Natural killer cell treated with Interleukin-12 subunit alpha and Interleukin-12 subunit beta and Interleukin-15 and Interleukin-18, amount 100 ng/mL, for 72 hours (primary cell): ENCODE measurements at places on chromosomes 5 and 9. TPM values are rescaled to one million over a fixed set of nuclear protein-coding genes. Genes with fewer than 3 reads are reported as not detected.
A peak's percentile ranks its signal among the peaks of the same experiment; 100 is the strongest.

- peaks cover 13% of the 10 kb centered on the region for H3K4me1 ChIP-seq
- peak overlapping the region; percentile 86 for H3K4me3 ChIP-seq
- DNase-seq: no peak
Observed at GRCh38 chr5:81779125-81779915, 28.4 kb upstream of the SSBP2 start.

- peaks cover 23% of the 10 kb centered on the region for H3K4me1 ChIP-seq
- H3K27me3 ChIP-seq: peaks cover 35% of the 10 kb centered on the region
- H3K36me3 ChIP-seq: peaks cover 11% of the 10 kb centered on the region
Observed at GRCh38 chr9:117826837-117827236, 122.6 kb downstream of the TLR4 start.

GRCh38 chr5:134029156-134029555 lies 24.4 kb upstream of the VDAC1 start:
- H3K36me3 ChIP-seq: no peaks in the 10 kb centered on the region

- no peaks in the 10 kb centered on the region for H3K4me1 ChIP-seq
- H3K36me3 ChIP-seq: no peaks in the 10 kb centered on the region
- H3K4me3 ChIP-seq: no peak overlapping the region
- no peak for DNase-seq
- peaks cover 4% of the 10 kb centered on the region for H3K27me3 ChIP-seq
- H3K27ac ChIP-seq: no peak overlapping the region
Observed at GRCh38 chr5:36683821-36684434, 77.5 kb downstream of the SLC1A3 start.

DNA sequence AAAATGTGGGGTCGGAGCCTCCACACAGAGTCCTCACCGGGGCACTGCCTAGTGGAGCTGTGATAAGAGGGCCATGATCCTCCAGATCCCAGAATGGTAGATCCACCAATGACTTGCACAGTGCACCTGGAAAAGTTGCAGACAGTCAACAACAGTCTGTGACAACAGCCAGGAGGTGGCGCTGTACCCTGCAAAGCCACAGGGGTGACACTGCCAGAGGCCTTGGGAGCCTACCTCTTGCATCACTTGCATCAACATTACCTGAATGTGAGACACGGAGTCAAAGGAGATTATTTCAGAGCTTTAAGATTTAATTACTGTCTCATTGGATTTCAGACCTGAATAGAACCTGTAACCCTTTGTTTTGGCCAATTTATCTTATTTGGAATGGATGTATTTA lies 614.1 kb upstream of the CDH9 start:
- H3K4me3 ChIP-seq: no peak overlapping the region
- H3K27ac ChIP-seq: no peak overlapping the region
- H3K36me3 ChIP-seq: peaks cover 14% of the 10 kb centered on the region
- no peaks in the 10 kb centered on the region for H3K4me1 ChIP-seq
- no peak for DNase-seq

PCDHB2 gene
- total RNA-seq: not detected

GRXCR2 gene
- not detected for total RNA-seq

FOXD4L4 gene
- not detected for total RNA-seq

DNA sequence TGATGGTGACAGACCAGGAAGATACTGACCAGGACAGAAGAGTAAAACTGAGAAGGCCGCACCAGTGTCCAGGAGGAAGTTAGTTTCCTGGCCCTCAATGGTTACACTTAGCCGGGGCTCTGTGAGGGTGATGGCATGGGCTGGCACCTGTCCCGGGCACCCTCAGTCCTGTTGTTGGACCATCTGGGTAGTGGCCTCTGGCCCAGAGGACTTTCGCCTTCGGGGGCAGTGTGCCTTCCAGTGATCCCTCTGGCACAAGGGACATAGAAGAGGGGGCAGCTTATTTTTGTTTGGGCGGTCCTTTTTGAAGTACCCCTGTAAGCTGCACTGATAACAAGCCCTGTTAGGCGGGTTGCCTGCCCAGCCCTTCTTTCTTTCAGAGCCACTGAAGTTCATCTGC lies 1108.6 kb downstream of the TAF11L14 start:
- no peak for DNase-seq
- H3K27me3 ChIP-seq: no peaks in the 10 kb centered on the region
- H3K4me1 ChIP-seq: peaks cover 53% of the 10 kb centered on the region
